EL (cell line): ENCODE measurements at places on chromosomes 6 and 20.
A peak's percentile ranks its signal among the peaks of the same experiment; 100 is the strongest.

GRCh38 chr6:156161471-156161870, 615.7 kb upstream of the ARID1B start:
- no peak for DNase-seq

- DNase-seq, result peak; percentile 66
Measured at GRCh38 chr6:143160015-143160414, 99.3 kb downstream of the AIG1 start.

- no peak for DNase-seq
Measured at GRCh38 chr6:92667843-92668242, 751.5 kb downstream of the EPHA7 start.

GRCh38 chr20:40821429-40821828, 132.4 kb upstream of the MAFB start:
- no peak for DNase-seq

- DNase-seq, result peak; percentile 41
Measured at GRCh38 chr6:71268735-71269437, 19.7 kb upstream of the OGFRL1 start.

DNA sequence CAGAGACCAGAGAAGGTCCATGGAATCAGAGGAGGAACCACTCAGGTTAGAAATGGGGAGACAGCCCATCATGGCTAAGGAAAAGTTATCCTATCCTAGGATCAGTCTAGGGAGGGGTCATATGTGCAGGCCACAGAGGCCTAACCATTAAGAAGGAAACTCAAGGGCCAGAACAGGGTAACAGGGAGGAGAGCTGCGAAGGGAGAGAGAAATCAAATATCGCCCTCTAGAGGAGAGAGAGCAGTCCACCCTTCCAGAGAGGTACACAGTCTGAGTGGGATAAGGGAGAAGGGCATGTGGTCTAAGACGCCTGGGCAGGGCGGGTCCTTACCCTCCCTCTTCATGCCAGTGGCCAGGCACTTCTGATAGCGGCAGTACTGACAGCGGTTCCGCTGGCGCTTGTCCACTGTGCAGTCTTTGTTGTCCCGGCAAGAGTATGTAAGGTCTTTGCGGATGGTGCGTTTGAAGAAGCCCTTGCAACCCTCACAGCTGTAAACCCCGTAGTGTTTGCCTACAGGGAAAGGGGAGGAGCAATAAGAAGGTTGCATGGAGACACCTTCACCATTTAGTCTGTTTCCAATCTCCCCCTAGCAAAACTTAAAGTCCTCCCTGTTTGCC, 2.9 kb downstream of the RXRB start:
- DNase-seq, result peak; percentile 67

- no peak for DNase-seq
Measured at GRCh38 chr6:168867247-168868102, 386.2 kb downstream of the THBS2 start.

- DNase-seq, result no peak
Measured at GRCh38 chr6:22254886-22255285, 42.0 kb downstream of the PRL start.

DNA sequence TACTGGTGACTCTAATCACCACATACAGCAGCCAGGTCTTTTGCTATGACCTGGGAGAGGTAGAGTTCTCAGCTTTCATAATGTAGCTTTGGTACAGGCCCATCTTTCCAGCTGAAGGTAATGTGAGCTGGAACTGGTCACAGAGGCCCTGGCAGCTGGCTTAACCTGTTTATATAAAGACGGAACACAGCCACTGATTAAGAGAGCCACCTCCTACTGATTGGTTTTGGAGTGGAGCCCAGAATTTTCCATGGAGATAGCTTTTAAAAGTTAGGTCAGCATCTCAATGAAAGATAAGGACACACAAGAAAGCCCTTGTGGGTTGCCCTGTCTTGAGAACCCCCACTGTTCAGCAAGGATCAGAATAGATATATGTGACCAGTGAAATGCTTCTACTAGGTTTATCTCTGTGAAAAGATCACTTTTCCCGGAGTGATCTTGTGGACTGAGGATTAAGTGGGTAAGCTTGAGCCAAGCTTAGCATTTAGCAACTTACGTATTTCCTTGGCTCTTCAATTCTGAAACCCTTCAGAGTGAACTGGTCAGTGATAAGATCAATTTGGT, 213.7 kb upstream of the CITED2 start:
- DNase-seq, result peak; percentile 77

- no peak for DNase-seq
Measured at GRCh38 chr6:107668743-107669474, 155.2 kb downstream of the SCML4 start.

GRCh38 chr6:159121486-159121885, 47.7 kb upstream of the FNDC1 start:
- DNase-seq, result no peak

DNA sequence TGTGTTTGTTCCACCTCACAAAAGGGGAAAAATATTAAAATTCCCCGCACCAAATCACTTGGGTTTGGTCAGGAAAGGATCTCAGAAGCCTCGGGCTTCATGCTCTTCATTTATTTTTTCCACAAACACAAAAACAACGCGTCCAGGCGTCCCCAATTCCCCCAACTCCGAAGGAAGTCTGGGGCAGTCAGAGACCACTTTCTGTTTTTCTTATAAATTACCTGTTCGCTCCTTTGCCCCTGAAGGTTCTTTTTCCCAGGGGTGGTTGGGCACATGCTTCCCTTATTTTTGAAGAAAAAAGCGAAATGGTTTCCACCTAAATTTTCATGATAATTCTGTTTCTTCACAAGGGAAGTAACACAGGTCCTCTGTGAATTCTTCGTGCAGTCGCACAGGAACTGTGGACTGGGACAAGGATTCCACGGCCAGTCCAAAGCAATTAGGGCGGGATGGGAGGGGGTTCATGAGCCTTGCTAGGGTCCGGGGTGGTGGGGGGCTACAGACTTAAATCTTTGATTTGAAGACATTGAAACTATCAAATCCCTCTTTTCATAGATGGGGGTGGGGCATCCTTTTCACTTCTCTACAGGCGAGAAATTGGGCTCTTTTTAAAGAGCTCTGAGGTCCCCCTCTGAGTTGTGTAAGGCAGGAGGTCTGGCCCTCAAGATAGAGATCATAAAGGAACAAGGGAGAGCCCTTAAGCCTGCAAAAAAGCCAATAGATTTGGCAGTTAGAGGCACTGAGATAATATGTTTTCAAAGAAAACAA, 30.5 kb upstream of the HFE start:
- peak; percentile 41 for DNase-seq

GRCh38 chr6:66725670-66726069, 1018.6 kb upstream of the EYS start:
- no peak for DNase-seq

- no peak for DNase-seq
Measured at GRCh38 chr6:119497988-119498727, 148.6 kb upstream of the MAN1A1 start.

GRCh38 chr6:20024316-20024673, 187.1 kb downstream of the ID4 start:
- DNase-seq, result no peak
